ENCODE measurements at places on chromosomes 2 and 18.

- DNase-seq = no peak
Measured at GRCh38 chr2:191176305-191176704, 25.5 kb upstream of the STAT4 start.

GRCh38 chr2:202426751-202427150, 50.6 kb downstream of the BMPR2 start:
- no peak for DNase-seq

DNA sequence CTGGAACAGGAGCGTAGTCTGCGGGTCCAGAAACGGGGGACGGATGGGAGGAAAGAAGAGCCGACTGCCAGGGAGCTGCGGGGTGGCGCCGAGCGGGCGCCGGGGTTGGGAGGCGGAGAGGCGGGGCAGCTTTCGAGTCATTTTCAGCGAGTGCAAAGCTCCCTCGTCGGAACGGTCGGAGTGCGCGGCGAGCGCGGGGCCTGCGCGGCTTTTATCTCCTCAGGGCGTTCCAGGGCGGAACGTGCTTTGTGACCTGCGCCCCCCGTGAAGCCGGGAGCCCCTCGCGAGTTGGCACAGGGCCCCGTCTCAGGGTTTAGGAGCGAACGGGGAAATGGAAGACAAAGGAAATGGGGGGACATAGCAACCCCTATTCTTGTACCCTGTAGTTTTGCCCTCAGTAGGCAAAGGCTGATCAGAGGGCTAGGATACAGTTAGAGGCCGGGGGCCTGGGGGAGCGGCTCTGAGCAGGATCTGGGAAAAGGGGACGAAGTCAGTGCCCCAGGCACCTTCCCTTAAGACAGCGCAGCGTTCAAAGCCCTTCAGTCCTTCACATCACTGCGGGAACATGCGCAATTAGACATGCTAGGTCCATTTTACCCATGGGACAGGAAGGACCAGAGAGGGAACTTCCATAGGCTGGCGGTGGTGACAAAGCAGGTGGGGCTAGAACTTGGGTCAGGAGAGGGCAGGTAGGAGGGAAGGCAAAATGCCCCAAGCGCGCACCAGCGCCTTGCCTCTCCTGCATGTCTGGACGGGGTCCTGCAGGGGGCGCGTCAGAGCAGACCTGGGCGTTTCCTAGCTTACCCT, 60.1 kb upstream of the IL1RL1 start:
- peak; percentile 55 for DNase-seq

GRCh38 chr2:190452433-190452832, 44.3 kb downstream of the MFSD6 start:
- no peak for DNase-seq

DNA sequence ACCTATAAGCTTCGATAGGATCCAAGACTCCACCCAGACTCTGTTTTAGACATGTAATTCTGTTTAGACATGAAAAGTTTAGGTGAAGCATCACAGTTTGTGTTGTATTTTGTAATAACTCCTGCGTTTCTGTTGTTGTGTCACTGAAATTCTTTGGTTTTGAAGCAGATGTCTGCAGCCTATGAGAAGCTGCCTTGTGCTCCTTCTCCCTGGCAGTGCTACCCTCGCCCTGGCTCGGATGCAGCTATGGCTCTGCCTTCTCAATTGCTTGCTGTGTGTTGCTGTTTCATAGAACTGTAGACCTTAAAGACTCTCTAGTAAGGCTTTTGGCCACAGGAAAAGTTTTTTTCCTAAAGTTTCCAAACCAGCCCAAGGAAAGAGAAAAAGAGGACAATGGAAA, 40.2 kb upstream of the ZNF638 start:
- DNase-seq = no peak

- DNase-seq = no peak
Measured at GRCh38 chr18:71849407-71849806, 694.7 kb downstream of the CBLN2 start.

- no peak for DNase-seq
Measured at GRCh38 chr2:4047961-4048891, 344.9 kb downstream of the DCDC2C start.

DNA sequence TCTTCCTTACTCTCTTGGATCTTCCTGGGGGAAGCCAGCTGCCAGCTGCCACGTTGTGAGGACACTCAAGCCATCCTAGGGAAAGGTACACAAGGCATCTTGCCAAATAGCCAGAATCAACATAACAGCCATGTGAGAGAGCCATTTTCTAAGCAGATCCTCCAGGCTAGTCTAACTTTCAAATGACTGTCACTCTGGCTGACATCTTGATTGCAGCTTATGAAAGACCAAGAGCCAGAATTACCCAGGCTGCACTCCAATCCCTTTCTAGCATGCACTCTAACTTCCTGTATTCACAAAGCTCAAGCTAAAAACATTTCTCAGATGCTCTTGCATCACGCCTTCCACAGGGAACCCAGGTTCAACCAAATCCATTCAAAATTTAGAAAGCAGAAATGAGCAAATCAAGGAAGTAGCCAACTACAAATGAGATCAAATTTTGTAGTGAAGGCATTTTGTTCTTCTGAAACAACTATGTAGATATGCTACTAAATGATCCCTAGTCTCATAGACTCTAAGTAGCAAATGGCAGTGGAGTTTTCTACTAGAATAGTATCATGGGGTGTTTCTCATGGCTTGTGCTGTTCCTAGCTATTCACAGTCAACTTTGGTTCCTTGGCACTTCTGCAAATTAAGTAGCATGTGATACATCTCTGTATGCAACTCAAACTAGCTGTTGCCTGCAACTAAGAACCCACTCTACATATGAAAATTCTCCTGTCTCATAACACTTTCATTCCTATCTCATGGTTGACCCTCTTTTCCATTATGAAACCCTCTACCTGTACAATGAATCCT, 281.9 kb downstream of the ZEB2 start:
- no peak for DNase-seq

GRCh38 chr18:23867006-23867405, 147.5 kb upstream of the TTC39C start:
- no peak for DNase-seq

DNA sequence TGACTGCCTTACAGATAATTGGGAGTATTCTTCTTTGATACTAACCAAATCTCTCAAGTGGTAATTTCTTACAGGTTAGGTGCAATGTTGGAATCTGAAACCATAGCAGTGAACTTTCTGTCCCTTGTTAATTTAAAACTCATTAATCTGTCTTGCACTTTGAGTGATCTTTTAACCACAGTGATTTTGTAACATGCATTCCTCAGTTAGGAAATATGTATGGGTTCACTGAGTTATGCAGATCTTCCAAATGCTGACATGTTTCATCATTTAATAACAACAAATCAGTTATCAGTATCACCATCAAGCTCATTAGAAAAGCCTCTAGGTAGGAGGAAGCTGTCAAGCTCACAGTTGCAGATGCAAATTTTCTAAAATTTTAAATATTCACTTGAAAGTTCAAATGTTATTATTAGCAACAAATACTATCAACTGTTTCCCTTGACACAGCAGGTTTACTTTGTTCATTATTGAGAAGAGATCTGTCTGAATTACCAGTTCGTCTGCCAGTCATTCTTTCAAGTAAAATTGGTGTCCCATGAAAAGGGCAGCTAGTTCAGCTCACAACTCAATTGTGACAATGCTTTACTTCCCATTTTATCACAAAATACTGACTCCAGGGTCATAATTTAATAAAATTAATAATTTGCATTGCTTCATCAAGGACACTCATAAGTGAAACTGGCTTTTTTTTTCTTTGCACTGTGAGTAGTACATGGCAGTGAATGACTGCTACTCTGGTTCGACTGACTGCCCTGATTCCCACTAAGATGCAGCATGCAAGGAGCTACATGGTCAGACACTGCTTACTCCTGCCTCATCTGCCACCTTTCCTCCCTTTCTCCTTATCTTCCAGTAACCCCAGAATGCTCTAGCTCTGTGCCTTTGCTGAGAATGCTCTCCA, 31.6 kb downstream of the SUCLG1 start:
- no peak for DNase-seq

DNA sequence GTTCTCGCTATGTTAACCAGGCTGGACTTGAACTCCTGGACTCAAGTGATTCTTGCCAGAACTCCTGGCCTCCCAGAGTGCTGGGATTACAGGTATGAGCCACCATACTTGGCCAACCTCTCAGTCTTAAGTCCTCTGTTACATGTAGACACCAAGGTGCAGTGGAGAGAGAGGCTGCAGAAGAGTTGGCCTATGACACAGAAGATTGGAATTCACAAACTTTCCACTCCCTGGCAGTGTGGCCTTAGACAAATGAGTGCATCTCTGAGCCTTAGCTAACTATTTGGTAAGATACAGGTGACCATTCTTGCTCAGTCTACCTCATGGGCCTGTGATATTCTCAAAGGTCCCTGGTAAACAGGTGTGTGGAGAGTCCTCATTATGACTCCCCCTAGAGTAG, 159.7 kb downstream of the MYCN start:
- DNase-seq = no peak

GRCh38 chr2:5070257-5070656, 621.9 kb upstream of the SOX11 start:
- no peak for DNase-seq

- no peak for DNase-seq
Measured at GRCh38 chr2:121284463-121285449, at the start of gene TFCP2L1. Gene TFCP2L1 (minus strand): TSS chr2:121285202. CDS start chr2:121285109, 93 bp downstream.

- no peak for DNase-seq
Measured at GRCh38 chr2:37615804-37616676, 55.4 kb downstream of the CDC42EP3 start.
